ENCODE measurements at places on chromosomes 13 and 19.

DNA sequence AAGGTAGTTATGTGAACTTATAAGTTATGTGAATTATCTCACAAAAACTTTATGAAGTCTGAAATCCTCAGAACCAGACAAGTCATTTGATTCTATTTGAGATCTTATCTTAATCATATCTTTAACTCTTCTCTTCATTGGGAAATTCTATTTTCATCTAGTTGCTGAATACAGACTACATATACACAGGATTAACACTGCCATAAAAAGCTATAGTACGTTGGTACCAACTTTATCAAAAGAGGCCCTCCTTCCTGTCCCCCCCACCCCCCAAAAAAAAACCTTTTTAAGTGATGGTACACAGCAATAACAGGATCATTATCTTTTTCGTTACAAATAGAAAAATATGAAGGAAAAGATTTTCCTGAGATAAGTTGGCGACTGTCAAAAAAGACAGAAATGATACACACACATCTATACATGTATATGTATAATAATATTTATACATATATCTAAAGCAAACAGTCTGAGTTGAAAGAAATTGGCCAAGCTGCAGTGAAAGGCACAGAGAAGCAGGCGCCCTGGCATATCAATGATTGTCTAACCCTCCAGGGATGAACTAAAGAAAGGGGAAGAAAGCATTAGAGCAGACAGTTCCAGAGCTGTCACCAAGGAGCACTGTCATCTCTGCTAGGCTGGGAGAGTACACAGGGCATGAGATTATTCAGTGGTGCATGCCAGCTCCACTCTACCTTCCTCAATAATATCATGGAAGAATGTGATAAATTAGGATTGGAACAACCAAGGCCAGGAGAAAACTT is 116.7 kb downstream of the KLF12 start:
- no peak for DNase-seq

DNA sequence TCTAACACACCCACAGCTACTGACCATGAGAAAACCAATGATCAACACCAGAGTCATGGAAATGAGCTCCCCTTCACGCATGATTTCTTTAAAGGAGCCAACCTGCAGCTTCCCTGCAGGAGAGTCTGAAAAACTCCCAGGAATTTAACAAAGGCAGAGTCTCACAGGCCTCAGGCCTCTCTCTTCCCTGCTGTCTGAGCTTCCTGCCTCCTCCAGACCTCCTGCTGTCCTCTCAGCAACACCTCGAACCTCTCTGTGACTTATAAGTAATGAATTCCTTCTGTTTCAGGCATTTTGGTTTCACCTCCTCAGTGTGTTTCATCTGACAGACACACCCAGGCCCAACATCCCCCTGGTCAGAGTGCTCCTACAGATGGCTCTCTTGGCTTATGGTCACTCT is 1044.4 kb downstream of the UQCRFS1 start:
- no peak for DNase-seq

- peak; percentile 29 for DNase-seq
These were observed 765.9 kb upstream of the SLITRK1 start for GRCh38 chr13:84648069-84648640.

- DNase-seq: peak; percentile 99
These were observed 153.1 kb downstream of the RGCC start for GRCh38 chr13:41610404-41610803.

- DNase-seq: no peak
These were observed 549.6 kb downstream of the FGF9 start for GRCh38 chr13:22220151-22221135.

GRCh38 chr19:55467236-55468053 is 2.9 kb upstream of the C19orf85 start:
- peak; percentile 82 for DNase-seq

- no peak for DNase-seq
These were observed 113.7 kb upstream of the SGCG start for GRCh38 chr13:23067129-23067528.

DNA sequence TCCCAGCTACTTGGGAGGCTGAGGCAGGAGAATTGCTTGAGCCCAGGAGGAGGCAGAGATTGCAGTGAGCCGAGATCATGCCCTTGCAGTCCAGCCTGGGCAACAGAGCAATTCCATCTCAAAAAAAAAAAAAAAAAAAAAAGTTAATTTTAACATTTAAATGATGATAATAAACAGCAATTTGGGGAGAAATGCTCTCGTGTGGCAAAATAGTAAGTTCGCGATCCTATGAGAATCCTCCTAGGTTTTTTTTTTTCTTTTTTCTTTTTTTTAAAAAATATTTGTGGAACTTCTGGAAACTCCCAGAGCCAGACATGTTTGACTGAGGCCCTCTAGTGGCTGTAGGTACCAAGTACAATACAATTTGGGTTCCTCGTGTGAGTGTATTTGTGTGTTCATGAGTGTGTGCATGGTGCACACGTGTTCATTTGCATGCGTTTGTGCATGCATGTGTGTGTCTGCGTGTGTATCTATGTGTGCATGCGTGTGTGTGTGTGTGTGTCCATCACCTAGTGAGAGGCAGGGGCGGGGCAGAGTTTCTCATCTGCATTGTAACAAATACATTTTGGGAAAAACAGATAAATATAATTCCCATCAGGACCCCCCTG is 31.2 kb downstream of the TMPRSS9 start:
- peak; percentile 82 for DNase-seq

DNA sequence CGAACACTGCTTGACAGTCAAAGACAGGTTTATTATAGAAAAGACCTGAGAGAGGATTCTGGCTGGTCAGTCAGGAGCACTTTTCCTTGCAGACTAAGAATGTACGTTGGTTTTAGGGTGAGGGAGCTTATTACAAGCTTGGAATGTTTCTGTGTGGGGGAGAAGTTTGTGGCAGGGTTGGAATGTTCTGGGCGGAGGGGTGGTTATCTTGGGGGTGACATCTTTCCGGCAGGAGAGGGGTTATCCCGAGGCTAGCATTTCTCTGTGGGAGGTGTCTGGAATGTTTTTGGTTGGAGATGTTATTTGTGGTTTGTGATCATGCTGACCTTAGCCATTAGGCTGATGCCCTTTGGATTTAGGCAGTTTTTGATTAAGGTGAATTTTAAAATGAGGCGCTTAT is 61.8 kb downstream of the ZNF136 start:
- no peak for DNase-seq

- peak; percentile 36 for DNase-seq
These were observed 593 bp downstream of the ATP8B3 start for GRCh38 chr19:1811472-1811894.

DNA sequence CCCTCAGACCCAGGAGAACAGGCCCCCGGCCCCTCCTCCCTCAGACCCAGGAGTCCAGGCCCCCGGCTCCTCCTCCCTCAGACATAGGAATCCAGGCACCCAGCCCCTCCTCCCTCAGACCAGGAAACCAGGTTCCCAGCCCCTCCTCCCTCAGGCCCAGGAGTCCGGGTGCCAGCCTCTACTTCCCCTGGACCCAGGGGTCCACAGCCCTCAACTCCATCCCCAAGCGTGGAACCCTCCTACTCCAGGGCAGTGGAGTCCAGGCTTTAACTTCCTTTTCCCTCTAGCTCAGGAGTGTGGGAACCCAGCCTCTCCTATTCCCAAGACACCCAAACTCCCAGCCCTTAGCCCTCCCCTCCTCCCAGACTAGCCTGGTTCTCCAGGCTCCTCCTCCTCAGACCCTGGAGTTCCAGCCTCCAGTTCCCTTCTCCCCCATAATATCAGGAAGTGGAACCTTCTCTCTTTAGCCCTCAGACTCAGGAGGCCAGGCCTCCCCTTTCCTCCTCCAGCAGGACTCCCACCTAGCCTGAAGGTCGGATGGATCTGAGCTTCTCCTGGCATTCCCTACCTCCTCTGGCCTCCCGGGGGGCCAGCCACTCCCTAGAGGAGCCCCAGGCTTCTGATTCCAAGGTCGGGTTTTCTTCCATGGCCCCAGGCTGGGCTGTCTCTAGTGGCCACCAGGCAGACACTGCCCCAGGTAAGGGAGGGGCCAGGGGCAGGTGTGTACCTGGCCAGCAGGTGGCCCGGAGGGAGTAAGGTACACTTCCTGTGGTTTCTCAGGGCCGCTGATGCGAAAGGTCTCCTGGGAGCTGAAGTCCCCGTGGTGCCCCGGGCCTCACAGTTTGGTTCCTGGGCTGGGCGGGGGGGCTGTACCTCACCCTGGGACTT is at the start of gene TMC4:
Gene TMC4, minus strand, starts transcription at position 690 of the 888 bp plus-strand sequence. Its CDS starts 43 bp downstream, at position 647.
- no peak for DNase-seq

DNA sequence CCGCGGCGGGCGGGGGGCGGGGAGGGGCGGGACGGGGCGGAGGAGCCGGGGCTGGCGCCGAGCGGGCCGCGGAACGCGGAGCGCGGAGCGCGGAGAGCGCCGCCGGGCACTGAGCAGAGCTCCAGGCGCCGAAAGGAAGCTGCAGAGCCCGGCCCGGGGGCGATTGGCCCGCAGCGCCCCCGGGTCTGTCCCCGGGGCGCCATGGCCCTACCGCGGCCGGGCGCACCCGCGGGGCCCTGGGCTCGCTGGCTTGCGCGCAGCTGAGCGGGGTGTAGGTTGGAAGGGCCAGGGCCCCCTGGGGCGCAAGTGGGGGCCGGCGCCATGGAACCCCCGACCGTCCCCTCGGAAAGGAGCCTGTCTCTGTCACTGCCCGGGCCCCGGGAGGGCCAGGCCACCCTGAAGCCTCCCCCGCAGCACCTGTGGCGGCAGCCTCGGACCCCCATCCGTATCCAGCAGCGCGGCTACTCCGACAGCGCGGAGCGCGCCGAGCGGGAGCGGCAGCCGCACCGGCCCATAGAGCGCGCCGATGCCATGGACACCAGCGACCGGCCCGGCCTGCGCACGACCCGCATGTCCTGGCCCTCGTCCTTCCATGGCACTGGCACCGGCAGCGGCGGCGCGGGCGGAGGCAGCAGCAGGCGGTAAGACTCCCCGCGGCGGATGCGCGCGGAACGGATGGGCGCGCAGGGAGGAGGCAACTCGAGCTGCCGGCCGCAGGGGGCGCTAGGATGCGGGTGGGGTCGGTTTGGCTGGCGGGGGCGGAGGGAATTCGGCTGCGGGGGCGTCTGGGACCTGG is at the start of gene PDE4A:
Gene PDE4A, plus strand, starts transcription at position 95 of the 796 bp plus-strand sequence. Its CDS starts 227 bp downstream, at position 322.
- peak; percentile 44 for DNase-seq

DNA sequence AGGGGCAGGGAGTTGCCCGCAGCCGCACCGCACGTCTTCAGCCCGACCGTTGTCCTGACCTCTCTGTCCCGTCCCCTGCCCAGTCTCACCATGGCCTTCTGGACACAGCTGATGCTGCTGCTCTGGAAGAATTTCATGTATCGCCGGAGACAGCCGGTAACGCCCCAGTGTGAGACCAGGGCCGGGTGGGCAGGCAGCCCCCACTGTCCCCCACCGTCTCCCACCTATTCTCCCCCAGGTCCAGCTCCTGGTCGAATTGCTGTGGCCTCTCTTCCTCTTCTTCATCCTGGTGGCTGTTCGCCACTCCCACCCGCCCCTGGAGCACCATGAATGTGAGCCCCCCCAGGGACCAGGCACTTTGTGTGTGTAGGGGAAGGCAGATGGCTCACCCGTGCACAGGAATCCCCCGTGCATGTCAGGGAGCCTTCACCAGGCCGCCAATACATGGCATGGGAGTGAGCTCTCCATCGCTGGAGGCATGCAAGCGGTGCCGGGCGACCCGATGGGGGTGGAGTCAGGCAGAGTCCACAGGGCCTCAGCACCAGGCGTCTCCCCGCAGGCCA is 1.4 kb downstream of the ABCA7 start:
- no peak for DNase-seq

GRCh38 chr19:30513082-30513411 is 140.9 kb downstream of the ZNF536 start:
- no peak for DNase-seq

DNA sequence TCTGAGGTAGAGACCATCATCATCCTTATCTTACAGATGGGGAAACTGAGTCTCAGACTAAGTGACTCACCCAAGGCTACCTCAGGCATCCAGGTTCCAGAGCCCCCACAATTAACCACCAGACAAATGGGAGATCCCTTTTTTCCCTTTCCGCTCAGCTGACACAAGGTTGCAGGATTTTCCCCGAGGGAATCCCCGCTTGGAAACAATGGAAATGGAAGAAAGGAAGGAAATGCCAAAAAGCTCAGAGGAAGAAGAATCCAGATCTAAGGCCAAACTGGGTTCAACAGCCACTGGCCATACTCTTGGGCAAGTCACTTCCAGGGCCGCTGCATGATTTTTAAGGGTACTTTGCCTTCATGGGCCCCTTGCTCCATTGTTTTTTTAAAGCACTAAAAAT is 1.6 kb downstream of the ZNF71 start:
- DNase-seq: peak; percentile 23

- no peak for DNase-seq
These were observed 697.5 kb upstream of the PCDH20 start for GRCh38 chr13:62113179-62113578.

DNA sequence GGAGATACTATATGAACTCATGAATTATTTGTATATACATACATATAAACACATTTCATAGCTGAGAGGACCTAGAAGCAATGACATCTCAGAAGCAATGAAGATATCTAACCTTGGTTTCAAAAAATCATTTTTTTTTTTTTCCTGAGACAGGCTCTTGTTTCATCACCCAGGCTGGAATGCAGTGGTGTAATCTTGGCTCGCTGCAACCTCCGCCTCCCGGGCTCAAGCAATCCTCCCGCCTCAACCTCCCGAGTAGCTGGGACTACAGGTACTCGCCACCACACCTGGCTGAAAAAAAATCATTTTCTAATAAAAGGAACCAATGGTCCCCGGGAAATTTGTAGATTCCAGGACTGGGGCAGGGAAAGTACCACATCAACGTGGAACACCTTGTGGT is 4.0 kb downstream of the ZNF565 start:
- peak; percentile 22 for DNase-seq

DNA sequence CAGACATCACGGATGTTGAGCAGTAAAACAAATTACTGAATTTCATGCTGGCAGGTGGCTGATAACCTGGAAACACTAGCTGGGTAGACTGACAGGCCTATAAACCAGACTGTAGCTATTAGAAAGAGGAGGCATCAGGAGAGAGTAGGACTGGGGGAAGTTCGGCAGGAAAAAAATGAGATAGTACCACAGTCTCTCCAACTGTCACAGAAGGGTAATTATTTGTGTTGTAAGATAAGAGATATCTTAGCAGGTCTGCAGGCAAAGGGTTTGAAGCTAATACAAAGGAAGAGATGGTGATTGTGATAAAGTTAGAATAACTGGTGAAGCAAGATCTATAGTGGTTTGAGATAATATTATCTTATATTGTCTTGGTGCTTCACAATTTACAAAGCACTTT is 41.7 kb downstream of the MIPEP start:
- no peak for DNase-seq

- no peak for DNase-seq
These were observed 3.9 kb upstream of the GPR183 start for GRCh38 chr13:99311137-99311536.

DNA sequence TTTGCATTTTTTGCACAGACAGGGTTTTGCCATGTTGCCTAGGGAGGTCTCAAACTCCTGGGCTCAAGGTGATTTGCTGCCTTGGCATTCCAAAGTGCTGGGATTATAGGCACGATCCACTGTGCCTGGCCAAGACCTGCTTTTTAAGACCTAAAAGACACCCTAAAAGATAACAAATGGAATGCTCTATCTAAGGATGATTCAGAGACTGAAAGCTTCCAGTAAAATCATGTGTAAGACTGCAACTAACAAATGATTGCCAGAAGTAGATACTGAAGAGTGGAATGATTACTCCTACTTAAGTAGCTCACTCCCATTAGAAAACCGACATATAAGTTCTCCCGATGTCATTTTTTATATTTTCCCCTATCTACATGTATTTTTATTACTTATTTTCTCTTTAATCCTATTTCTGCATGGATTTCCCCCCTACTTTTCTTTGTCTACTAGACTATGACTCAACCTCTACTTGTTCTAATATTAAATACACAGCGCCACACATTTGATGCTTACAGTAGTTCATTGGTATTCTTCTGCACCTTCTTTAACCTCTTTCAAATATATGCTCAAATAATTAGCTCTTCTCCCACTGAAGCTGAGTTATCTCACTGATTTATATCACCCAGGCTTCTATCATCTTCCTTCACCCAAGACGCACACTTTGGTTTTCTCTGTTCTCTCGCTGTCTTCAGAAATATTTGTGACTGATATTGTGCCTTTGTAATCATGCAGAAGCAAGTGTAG is 32.2 kb upstream of the KLF12 start:
- no peak for DNase-seq

Data from fibroblast of pulmonary artery (primary cell).